Stimulated activated naive B cell treated with anti-CD40 and anti-IgM and Interleukin-4, amounts not matched to agents 10 μg/mL and 1 μg/mL and 100 μg/mL, for 72 hours (primary cell): ENCODE measurements at places on chromosomes 2 and 18.

GRCh38 chr2:181300600-181301291 is 156.4 kb upstream of the ITGA4 start:
- DNase-seq: no peak
- H3K27me3 ChIP-seq: no peaks in the 10 kb centered on the region
- H3K27ac ChIP-seq: no peak overlapping the region
- H3K4me3 ChIP-seq: peak overlapping the region; percentile 20
- peaks cover 7% of the 10 kb centered on the region for H3K36me3 ChIP-seq

DNA sequence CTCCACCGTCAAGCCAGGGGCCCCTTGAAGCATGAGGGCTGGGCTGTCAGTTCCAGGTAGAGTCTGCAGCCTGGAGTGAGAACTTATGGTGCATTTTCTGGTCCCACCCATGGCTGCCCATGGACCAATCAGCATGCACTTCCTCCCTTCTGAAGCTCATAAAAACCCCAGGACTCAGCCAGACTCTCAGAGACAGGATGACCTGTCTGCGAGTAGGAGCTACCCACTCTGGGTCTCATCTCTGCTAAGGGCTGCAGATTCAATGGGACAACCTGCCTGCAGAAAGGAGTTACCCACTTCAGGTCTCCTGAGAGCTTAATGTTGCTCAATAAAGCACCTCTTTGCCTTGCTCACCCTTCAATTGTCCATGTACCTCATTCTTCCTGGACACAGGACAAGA is 9.4 kb upstream of the DUSP19 start:
- H3K4me1 ChIP-seq: no peaks in the 10 kb centered on the region
- H3K27me3 ChIP-seq: peaks cover 35% of the 10 kb centered on the region
- no peak for DNase-seq
- no peak overlapping the region for H3K27ac ChIP-seq
- H3K36me3 ChIP-seq: no peaks in the 10 kb centered on the region

- peak overlapping the region; percentile 48 for H3K27ac ChIP-seq
- no peaks in the 10 kb centered on the region for H3K36me3 ChIP-seq
- peaks cover 10% of the 10 kb centered on the region for H3K27me3 ChIP-seq
- H3K4me3 ChIP-seq: no peak overlapping the region
- DNase-seq: no peak
Observed at GRCh38 chr2:215727507-215728503, 285.5 kb downstream of the MREG start.

DNA sequence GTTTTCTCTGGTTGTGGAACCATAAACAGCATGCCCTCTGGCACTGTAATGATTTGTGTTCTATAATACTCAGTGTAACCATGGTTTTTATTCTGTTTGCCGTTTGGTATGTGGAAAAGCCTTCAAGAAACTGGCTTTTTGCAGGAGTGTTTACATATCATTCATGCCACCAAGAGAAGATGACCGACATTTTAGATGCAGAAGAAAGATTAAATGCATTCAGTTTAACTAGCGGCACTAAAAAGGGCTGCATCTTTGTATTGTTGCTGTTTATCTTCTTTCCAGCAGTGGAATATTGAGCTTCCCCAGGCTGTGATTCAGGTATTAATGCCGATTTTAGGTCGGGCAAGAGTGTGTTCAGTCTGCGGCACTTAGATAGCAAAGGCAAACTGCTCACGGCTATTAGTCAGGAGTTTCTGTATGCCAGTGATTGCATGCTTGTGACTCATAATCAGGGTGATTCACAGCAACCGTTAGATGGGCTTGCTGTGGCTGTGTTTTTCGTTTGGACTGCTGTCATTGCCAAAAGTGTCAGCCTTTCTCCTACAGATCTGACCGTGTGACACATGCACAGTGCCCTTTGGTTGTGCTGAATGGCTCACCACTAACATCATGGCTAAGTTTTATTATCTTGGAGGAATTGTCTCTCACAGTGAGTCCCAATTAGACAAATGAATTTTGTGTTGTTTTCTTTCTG is 479.7 kb downstream of the PARD3B start:
- no peak overlapping the region for H3K27ac ChIP-seq
- H3K27me3 ChIP-seq: no peaks in the 10 kb centered on the region
- H3K36me3 ChIP-seq: no peaks in the 10 kb centered on the region
- no peak for DNase-seq
- H3K4me3 ChIP-seq: no peak overlapping the region

- no peaks in the 10 kb centered on the region for H3K27me3 ChIP-seq
- peak overlapping the region; percentile 5 for H3K4me3 ChIP-seq
- peaks cover 57% of the 10 kb centered on the region for H3K36me3 ChIP-seq
- H3K4me1 ChIP-seq: peaks cover 50% of the 10 kb centered on the region
- DNase-seq: no peak
- H3K27ac ChIP-seq: peak overlapping the region; percentile 38
Observed at GRCh38 chr18:77059294-77059916, 73.2 kb downstream of the MBP start.

GRCh38 chr2:33209976-33210375 is 263.2 kb downstream of the LTBP1 start:
- no peak overlapping the region for H3K27ac ChIP-seq
- H3K4me3 ChIP-seq: no peak overlapping the region
- H3K27me3 ChIP-seq: peaks cover 3% of the 10 kb centered on the region

GRCh38 chr2:160471950-160472349 is 21.7 kb downstream of the RBMS1 start:
- H3K27me3 ChIP-seq: peaks cover 4% of the 10 kb centered on the region
- H3K4me1 ChIP-seq: no peaks in the 10 kb centered on the region
- DNase-seq: no peak
- no peak overlapping the region for H3K27ac ChIP-seq
- H3K4me3 ChIP-seq: no peak overlapping the region

- H3K4me3 ChIP-seq: no peak overlapping the region
- peaks cover 56% of the 10 kb centered on the region for H3K4me1 ChIP-seq
- peaks cover 19% of the 10 kb centered on the region for H3K27me3 ChIP-seq
- H3K36me3 ChIP-seq: peaks cover 6% of the 10 kb centered on the region
- H3K27ac ChIP-seq: no peak overlapping the region
- DNase-seq: no peak
Observed at GRCh38 chr18:9705183-9705829, 2.8 kb upstream of the RAB31 start.
